NCI-H460 (cell line): ENCODE measurements at places on chromosomes 1 and 21. TPM values are rescaled to one million over a fixed set of nuclear protein-coding genes. Genes with fewer than 3 reads are reported as not detected.

DNA sequence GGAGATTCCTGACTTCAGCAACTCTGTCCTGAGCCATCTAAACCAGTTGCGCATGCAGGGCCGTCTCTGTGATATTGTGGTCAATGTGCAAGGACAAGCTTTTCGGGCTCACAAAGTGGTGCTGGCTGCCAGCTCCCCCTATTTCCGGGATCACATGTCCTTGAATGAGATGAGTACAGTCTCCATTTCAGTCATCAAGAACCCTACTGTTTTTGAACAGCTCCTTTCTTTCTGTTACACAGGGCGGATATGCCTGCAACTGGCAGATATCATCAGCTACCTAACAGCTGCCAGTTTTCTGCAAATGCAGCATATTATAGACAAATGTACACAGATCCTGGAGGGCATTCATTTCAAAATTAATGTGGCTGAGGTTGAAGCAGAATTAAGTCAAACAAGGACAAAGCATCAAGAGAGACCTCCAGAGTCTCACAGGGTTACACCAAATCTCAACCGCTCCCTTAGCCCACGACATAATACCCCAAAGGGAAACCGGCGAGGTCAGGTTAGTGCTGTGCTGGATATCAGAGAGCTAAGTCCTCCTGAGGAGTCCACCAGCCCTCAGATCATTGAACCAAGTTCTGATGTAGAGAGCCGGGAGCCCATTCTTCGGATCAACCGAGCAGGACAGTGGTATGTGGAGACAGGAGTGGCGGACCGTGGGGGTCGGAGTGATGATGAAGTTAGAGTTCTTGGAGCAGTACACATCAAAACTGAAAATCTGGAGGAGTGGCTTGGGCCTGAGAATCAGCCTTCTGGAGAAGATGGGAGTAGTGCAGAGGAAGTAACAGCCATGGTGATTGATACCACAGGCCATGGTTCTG lies 2.3 kb downstream of the ZBTB37 start:
- DNase-seq = no peak

Gene S100A10
- 373 and 385 TPM in 2 replicates for total RNA-seq

Gene IVL
- total RNA-seq = not detected in 2 replicates

- no peak for DNase-seq
Observed at GRCh38 chr21:41497788-41498187, 10.2 kb downstream of the TMPRSS2 start.

Gene OR2W3
- not detected in 2 replicates for total RNA-seq
